A549 (cell line): ENCODE measurements at places on chromosomes 16 and 17. TPM values are rescaled to one million over a fixed set of nuclear protein-coding genes. Genes with fewer than 3 reads are reported as not detected.
A peak's percentile ranks its signal among the peaks of the same experiment; 100 is the strongest.

- peak; percentile 48 for DNase-seq
Measured at GRCh38 chr17:7885367-7886226, 3.0 kb upstream of the CHD3 start.

GRCh38 chr17:2500446-2500845 lies 11.2 kb downstream of the METTL16 start:
- DNase-seq = no peak

DNA sequence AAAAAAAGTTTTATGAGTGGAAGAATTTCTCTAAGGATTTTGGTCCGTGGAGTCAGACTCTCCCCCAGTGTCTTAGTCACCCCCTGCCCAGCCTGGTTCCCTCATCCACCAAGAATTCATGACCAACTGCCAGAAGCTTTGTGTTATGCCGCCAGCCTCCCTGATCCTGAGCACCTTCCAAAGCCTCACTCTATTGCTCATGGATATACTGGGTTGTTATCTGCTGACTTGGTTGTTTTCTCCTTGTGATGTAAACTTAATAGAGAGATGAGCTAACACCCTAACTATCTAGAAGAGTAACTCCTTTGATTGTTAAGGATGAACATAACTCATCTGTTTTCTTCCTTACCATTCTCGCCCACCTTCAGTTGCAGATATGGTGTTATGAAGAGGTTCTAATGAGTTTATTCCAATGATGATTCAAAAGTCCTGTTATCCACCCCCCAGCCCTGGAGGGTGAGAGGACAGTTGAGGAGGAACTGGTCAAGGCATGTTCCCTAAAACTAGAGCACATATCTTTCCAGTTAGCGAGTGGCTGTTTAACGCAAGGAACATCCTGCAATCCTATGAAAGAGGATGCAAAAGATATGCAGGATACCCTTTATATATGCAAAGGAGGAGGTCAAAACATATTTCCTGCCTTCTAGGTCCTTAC lies 1.5 kb upstream of the PSMD3 start:
- peak; percentile 23 for DNase-seq

Gene USP22
- polyA plus RNA-seq = 130 to 141 TPM (median 134 TPM) in 3 replicates

DNA sequence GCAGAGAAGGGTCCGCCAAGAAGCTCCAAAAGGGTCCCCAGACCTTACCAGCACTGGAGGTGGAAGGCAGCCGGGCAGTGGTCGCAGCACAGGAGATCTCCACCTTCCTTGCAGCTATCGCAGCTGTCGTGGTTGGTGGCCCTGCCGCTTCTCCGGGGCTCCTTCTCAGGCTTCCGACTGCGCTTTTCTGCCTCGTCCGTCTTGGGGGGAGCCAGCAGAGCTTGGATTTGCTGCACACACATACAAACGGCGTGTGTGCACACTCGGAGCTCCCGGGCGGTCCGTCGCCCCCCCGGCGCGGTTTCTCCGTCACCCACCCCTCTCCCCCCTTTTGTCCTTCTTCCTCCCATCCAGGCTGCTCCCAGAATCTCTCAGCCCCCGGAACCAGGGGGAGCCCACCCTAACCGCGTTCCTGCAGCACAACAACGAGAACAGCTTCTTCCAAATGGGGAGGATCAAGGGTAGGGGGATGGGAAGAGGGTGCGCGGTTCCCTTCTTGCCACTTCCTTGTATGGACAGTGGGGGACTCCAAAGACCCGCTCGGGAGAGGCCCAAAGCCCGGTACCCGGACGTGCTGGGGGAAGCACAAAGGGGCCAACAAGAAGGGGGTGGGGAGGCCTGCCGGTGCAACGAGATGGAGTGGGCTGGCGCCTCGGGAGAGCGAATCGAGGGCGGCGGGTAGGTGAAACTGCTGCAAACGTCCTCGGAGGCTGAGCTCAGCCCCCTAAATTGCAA lies 1.1 kb downstream of the PHF12 start:
- peak; percentile 64 for DNase-seq

DNA sequence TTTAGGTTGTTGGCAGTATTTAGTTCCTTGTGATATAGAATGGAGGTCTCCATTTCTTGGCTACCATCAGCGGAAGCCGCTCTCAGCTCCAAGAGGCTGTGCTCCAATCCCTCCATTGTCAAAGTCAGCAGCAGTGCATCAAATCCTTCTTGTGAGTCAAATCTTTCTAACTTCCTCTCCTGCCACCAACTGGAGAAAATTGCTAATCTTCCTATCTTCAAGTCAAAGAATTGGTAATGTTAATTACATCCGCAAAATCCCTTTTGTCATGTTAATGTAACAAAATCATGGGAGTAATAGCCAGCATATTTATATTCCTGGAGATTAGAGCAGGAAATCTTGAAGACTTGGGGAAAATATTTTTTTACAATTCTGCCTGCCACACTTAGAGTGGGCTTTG lies 436.4 kb upstream of the DYNLRB2 start:
- no peak for DNase-seq

DNA sequence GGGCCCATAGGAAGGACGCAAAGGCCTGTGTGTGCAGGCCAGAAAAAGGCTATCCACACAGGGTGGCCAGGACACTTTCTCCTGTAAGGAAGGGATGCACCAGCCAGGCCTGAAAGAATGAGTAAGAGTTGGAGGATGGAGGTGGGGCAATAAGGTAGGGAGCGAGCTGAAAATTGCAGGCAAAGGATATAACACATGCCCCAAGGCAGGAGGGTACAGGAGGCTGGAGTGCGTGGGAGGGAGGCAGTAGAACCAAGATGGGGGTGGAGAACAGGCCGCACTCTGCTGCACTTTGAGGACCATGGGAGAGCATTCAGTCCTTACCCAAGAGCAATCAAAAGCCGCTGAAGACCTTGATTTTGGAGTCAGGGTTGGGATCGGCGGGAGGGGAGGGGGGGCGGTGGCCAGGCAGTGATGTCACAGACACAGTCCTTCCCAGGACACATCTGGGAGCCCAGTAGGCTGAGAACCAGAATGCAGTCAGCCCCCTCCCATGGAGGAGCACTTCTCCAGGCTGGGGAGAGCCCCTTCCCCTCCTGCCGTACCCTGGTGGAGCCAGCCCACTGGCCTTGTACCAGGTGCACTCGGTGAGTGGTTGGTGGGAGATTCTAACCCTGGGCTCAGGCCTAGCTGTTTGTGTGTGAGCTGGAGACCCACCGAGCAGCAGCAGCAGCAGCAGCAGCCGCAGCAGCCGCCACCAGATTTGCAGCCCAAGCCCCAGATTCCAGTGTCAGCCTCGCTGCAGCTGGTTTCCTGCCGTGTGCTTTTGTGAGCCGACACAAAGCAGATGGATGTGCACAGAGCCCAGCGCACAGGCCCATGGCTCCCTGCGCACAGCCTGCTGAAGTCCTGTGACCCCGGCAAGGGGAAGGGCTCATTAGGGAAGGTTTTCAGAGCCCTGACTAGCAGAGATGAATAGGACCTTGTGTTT lies 17.5 kb downstream of the ANKRD40 start:
- no peak for DNase-seq

- peak; percentile 64 for DNase-seq
Measured at GRCh38 chr17:40884708-40885512, at the start of gene KRT20. Gene KRT20, minus strand, starts transcription at chr17:40885242. Its CDS starts 57 bp downstream, at chr17:40885185.

Gene UBALD2
- polyA plus RNA-seq = 11.4 to 12.9 TPM (median 12.8 TPM) in 3 replicates

DNA sequence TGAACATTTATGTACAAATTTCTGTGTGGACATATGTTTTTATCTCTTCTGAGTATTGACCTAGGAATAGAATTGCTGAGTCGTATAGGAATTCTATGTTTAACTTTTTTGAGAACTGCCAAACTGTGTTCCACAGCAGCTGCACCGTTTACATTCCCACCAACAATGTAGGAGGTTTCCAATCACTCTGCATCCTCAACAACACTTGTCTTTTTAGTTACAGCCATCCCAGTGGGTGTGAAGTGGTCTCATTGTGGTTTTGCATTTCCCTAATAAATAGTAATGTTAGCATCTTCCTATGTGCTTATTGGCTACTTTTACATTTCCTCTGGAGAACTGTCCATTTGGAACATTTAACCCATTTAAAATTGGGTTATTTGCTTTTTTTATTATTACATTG lies 36.6 kb upstream of the NACA2 start:
- DNase-seq = no peak

Gene C16orf90
- not detected in 3 replicates for polyA plus RNA-seq

DNA sequence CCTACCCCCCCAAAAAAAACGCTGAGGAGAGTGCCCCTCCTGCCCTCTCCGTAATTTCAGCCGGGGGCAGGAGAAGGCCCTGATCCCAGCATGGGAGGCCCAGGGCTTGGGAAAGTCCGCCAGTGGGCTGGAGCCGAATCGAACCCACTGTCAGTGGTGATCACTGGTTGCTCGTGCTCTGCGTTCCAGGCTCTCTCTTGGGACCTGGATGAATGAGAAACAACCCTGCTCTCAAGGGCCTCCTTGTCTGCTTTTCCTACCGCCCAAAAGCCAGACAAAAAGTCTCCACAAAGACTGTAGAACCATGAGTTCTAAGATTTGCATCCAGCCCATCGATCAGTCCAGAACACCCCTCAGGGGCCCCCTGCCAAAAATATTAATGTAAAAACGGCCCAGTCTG lies 8.1 kb downstream of the ARHGAP23 start:
- DNase-seq = no peak

- DNase-seq = peak; percentile 85
Measured at GRCh38 chr17:51640108-51640622, 379.8 kb downstream of the UTP18 start.

- no peak for DNase-seq
Measured at GRCh38 chr16:66397736-66398433, 29.2 kb upstream of the BEAN1 start.

Gene SRL
- polyA plus RNA-seq = 0.03 to 0.05 TPM (median 0.03 TPM) in 3 replicates

Gene CLEC3A
- not detected in 3 replicates for polyA plus RNA-seq

GRCh38 chr17:50966163-50966666 lies 100.1 kb upstream of the TOB1 start:
- DNase-seq = no peak

GRCh38 chr17:45270828-45271418 lies 9.0 kb upstream of the SPATA32 start:
- peak; percentile 68 for DNase-seq

- DNase-seq = no peak
Measured at GRCh38 chr17:47240806-47241205, 12.8 kb upstream of the ITGB3 start.
